ENCODE measurements at places on chromosomes 7 and 10.

GRCh38 chr10:30093303-30093950 lies 34.0 kb upstream of the JCAD start:
- DNase-seq, result no peak

- no peak for DNase-seq
Observed at GRCh38 chr7:135454060-135454459, 55.8 kb downstream of the CNOT4 start.

DNA sequence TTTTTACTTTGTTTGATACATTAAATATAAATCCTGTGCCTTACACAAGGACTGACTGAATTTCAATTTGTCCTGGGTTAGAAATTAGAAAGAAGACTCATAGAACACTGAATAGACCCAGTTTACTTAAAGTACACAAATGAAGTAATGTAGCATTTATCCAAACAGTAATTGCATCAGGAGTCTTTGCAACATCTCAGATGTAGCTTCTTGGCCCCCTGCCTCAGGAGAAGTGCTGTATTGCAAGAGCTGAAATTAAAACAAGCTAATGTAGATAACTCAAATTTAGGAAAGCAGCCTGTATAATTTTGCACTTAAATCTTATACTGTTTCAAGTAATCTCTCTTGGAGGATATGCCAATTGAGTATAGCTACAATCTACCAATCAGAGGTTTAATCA lies 54.3 kb upstream of the KCND2 start:
- peak; percentile 18 for DNase-seq

DNA sequence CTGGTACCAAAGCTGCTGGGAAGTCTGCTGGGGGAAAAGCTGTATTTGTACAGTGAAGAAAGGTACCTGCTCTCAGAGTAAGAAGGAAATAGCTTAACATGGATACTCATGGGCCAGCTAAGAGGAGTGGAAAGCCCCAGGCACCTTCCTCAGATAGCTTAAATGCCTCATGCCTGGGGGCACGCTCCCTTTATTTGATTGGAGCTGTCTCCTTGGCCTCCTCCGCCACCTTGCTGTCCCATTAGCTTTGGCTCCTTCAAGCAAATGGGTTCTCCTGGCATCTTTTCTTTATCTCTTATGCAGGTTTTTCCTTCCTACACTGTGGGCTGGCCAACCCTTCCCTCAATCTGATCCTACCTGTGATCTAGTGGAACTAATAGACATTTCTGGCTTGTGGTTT lies 318.5 kb downstream of the SH2D4B start:
- no peak for DNase-seq

DNA sequence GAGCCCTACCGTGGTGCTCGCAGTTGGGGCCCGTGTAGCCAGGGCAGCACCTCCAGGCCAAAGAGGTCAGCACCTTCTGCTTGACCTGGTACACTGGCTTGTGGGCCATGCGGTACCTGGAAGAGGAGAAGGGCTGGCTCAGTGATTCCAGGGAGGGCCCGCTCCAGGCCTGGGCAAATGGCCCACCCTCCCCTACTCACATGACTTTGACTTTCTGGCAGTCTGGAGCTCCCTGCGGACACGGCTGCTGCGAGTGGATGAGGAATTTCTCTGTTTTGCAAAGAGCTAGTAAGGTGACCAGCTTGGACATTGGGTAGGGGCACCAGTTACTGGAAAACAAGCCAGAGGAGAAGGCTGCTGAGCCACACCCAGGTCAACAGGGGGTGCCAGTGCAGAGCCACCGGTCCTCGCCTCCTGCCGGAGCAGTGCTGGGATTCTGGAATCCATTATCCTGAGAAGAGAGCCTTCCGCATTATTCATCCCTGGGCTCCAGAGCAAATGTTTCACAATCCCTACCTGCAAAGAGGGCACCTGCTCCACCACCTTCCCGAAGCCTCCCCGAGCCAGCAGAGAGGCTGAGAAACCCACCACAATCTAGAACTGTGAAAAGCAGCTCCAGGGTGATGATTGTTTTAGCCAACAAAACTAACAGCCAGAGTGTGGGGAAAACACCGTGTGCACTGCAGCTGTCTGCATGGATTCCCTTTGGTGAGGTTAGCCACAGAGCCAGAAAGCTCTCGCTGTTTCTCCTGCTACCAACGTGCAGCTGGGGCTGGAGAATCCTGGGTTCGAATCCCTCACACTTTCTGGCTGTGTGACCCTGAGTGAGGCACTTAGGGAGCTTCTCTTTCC lies 11.8 kb downstream of the MMRN2 start:
- DNase-seq, result no peak

DNA sequence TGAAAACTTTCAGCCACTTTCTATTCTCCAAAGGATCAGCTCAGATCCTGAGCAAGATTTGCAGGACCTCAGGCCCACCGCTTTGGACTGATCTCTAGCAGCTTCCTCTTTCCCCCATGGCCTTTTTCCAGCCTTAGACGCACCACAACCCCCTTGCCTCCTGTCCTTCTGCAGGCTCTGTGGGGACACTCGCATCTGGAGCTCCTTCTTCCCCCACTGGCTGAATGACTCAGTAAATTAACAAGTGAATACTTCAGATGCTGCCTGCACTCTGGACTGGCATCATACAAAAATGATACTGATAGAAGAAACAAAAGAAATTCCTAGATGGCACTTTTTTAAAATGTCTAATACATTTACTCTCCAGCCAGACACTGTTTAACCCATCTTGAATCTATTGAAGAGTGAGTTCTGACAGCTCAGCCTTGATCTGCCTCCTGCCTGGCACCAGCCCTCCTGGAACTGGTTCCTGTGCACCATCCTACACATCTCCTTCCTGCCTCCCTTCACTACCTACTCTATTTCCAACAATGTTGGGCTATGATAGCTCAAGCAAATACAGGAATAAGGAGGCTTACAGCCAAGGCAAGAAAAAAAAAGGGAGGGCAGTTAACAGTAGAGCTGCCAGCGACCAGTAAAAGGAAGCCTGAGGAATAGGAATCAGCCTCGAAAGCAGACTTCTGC lies 3.3 kb downstream of the FRMPD2 start:
- no peak for DNase-seq

DNA sequence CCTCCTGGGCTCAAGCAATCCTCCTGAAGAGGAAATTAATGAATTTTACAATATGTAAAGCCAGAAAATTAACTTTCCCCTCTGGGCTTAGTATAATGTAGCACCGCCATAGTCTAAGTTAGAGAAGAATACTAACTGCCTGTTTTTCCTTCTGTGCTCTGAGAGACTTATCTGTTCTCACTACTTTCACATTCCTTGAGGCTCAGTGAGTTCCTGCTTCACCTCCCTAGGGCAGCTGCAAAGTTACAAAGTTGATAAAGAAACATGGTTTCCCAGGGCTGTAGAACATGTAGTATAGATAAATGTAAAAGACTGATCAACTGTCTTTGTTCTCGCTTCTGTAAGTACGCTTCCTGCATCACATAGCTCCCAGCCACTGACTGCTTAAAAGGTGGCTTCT lies 16.0 kb upstream of the OLAH start:
- no peak for DNase-seq

DNA sequence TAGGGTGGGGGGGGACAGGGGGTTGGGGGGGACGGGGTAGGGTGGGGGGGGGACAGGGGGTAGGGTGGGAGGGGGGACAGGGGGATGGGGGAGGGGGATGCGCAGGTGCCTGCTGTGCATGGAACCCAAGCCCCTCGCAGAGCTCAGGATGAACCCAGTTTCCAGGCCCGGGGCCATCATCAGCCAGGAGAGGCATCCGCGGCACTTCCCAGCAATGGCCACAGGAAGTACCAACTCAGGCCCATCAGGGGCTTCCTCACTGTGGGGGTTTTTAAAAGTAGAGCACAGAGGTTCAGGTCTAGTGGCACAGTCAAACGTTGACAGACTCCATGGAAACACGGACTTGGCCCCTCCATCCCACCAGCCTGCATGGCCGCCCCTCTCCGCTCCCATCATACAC lies 172.7 kb downstream of the DIP2C start:
- no peak for DNase-seq

GRCh38 chr10:89266721-89267453 lies 15.3 kb upstream of the LIPA start:
- DNase-seq, result no peak

DNA sequence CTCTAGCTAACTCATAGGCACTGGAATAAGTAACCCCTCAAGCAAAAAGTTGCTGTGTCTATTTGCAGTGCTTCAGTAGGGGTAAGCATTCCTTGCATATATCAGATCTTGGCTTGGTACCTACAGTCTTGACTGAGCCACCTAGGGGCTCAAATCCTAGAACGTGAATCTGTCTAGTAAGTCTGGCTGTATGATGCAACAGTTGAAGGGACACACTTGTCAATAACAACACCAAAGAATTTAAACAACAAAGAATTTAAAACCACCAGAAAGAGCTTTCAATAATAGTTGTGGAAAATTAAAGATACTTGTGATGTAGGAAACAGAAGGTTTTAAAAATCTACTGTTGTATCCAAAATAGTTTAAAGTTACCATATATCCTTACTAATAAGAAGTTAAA lies 65.4 kb downstream of the EBLN1 start:
- no peak for DNase-seq

DNA sequence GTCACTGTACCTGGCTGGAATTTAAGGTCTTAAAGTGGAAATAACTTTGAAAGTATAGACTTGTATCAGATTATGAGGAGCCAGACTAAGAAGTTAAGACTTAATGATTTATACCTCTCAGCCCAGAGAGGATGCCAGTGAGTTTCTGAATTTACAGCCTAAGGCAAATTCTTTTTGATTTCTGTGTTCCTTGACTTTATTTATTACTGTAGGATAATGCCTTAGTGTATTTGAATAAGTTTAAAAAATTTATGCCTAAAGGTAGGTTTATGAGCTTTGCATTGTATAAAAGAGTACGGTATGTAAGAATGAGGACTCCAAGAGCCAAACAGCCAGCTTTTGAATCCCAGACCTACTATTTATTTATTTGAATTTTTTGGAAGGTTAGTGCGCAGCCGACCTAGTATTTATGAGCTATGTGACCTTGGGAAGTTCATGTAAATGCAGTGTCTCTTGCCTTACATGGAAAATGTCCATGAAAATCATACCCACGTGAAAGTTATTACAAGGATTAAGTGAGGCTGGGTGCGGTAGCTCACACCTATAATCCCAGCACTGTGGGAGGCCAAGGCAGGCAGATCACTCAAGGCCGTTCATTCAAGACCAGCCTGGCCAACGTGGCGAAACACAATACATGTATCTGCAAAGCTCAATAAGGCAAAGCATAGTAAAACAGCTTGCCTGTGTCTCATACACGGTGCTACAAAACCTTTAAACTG lies 174.6 kb downstream of the AUTS2 start:
- DNase-seq, result no peak

DNA sequence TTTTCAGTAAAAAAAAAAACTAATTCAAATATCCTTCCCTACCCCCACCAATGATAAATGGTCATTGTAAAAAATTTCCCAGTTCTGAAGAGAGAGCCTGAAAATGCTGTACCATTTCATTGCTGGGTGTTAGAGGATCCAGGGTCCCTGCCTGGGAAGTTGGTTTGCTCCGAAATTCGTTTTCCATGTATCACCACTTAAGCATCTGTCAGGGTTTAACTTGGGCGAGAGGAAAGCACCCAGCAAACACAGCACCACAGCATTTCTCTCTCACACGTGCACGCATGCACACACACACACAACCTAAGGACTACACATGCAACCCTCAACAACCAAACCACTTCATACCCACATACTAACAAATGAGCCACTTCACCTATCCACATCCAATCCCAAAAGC lies 42.1 kb upstream of the EMX2 start:
- DNase-seq, result no peak

DNA sequence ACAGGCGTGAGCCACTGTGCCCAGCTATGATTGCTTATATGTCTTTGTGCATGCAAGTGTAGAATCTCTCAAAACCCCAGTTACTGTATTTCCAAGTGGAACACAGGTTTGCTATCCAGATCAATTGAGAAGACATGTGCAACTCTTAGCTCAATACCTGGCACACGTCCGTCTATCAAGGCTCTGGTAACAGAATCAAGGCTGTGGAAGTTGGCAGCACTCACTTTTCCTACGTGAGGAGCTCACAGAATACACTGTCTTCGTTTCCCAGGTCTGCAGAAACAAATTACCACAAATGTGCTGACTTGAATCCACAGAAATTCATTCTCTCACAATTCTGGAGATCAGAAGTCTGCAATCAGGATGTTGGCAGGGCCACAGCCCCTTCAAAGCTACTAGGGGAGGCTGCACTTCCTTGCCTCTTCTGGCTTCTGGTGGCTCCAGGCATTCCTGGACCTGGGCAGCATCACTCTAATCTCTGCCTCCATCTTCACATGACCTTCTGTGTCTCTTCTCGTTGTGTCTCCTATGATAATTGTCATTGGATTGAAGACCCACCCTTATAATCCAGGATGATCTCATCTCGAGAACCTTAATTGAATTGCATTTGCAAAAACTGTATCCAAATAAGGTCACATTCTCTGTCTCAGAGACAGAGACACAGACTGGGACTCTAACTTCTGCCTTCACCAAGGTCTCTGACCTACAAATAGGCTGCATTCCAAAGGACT lies 84.8 kb upstream of the C7orf33 start:
- DNase-seq, result no peak

- DNase-seq, result no peak
Observed at GRCh38 chr7:49669285-49669684, 104.2 kb upstream of the VWC2 start.

- DNase-seq, result no peak
Observed at GRCh38 chr10:57952741-57953140, 315.0 kb downstream of the IPMK start.

GRCh38 chr10:96758423-96758822 lies 38.1 kb upstream of the PIK3AP1 start:
- no peak for DNase-seq

GRCh38 chr10:62264702-62265436 lies 3.8 kb downstream of the RTKN2 start:
- DNase-seq, result peak; percentile 54

DNA sequence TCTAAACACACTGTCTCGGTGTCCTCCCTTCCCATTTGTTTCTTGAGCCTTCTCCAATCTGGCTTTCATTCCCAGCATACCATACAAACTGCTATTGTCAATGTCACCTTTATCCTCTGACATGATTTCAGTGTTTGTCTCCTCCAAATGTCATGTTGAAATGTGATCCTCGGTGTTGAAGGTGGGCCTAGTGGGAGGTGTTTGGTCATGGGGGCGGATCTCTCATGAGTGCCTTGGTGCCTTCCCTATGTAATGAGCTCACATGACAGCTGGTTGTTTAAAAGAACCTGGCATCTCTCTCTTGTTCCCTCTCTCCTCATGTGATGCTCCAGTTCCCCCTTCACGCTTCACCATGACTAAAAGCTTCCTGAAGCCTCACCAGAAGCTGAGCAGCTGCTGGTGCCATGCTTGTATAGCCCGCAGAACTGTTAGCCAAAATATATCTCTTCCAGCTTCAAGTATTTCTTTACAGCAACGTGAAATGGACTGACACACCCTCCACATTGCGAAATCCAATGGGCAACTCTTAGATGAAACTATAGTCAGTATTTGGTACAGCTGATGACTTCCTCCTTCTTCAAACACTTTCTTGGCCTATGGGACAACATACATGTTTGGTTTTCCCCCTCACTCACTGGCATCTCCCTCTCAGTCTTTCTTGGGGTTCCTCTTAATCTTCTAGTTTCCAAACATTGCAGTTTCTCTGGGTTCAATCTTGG lies 27.8 kb downstream of the RNLS start:
- no peak for DNase-seq

All from AG09319 (cell line).